Activated CD4-positive, alpha-beta T cell treated with anti-CD3 and anti-CD28 coated beads, Interleukin-2, amount 10 ng/mL, durations not matched to agents 24 days and 14 days (primary cell): ENCODE measurements at places on chromosomes 3 and 15. TPM values are rescaled to one million over a fixed set of nuclear protein-coding genes. Genes with fewer than 3 reads are reported as not detected.

Gene AADAC
- not detected in 2 replicates for total RNA-seq

Gene NEK4
- total RNA-seq: 29.4 and 30.3 TPM in 2 replicates

Gene CEP19
- total RNA-seq: 3.9 and 4.0 TPM in 2 replicates

Gene FBXL22
- 0.80 and 1.3 TPM in 2 replicates for total RNA-seq

Gene PIGB
- total RNA-seq: 13.3 and 18.6 TPM in 2 replicates

Gene TM4SF4
- not detected in 2 replicates for total RNA-seq

Gene GPR27
- total RNA-seq: 1.0 and 1.4 TPM in 2 replicates

Gene EBLN2
- total RNA-seq: 7.2 and 7.8 TPM in 2 replicates

Gene ABI3BP
- not detected in 2 replicates for total RNA-seq

Gene ONECUT1
- total RNA-seq: not detected in 2 replicates

Gene DPPA4
- not detected in 2 replicates for total RNA-seq
